ENCODE measurements at places on chromosomes 11 and 22.
A peak's percentile ranks its signal among the peaks of the same experiment; 100 is the strongest.

GRCh38 chr11:62959422-62959980 is 25.3 kb downstream of the SLC22A6 start:
- DNase-seq: no peak

- peak; percentile 29 for DNase-seq
Observed at GRCh38 chr11:45082744-45083543, 63.5 kb upstream of the PRDM11 start.

DNA sequence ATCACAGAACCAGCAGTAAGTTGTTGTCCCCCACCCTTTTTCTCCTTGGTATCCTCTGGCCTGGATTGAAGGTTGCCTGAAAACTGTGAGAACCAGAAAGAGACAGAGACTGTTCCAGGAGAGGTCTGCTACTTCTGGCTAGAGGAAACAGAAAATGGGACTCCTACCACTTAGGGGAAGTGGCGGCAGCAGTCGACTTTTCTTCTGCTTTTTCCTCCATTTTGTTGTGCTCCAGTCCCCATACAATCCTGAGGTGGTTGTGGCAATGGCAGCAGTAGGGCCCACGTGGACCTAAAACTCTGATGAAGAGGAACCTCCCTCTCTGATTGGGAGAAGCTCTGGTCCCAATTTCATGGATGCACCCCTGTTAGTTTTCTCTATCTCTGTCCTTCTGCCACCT is 76.0 kb upstream of the SORL1 start:
- DNase-seq: no peak

GRCh38 chr11:72038491-72038890 is 39.8 kb downstream of the IL18BP start:
- DNase-seq: no peak

- no peak for DNase-seq
Observed at GRCh38 chr11:17407575-17407974, 19.1 kb upstream of the KCNJ11 start.

DNA sequence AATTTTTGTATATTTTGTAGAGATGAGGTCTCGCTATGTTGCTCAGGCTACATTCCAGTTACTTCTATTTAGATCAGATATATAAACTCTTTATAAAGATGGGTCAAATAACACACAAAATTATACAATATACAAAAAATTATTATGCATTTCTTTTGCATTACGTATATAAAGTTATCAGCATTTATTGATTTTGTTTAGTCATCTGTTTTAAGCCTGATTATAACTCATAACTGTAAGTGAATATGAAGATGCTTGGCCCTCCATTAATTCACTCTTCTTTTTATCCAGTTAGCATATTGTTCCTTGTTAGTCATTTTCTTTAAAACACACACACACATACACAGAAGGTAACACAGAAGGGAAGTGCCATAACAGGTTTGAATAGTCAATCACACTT is 14.5 kb downstream of the AQP11 start:
- no peak for DNase-seq

DNA sequence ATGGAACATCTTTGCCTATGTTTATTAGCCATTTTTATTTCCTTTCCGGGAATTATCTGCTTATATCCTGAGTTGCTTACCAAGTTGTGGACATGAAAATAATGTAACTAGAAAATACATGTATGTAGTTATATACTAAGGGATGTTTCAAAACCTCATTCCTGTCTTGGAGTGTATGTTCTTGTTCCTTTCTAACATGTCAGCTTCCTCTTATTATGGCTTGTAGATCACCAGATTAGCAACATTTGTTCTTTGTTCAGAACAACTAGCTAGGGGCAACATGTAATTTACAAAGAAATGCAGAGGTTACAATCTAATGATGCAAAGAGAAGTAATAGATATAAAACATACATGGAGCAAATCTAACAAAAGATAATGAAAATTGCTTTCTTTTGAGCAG is 13.1 kb upstream of the TMEM123 start:
- DNase-seq: no peak

DNA sequence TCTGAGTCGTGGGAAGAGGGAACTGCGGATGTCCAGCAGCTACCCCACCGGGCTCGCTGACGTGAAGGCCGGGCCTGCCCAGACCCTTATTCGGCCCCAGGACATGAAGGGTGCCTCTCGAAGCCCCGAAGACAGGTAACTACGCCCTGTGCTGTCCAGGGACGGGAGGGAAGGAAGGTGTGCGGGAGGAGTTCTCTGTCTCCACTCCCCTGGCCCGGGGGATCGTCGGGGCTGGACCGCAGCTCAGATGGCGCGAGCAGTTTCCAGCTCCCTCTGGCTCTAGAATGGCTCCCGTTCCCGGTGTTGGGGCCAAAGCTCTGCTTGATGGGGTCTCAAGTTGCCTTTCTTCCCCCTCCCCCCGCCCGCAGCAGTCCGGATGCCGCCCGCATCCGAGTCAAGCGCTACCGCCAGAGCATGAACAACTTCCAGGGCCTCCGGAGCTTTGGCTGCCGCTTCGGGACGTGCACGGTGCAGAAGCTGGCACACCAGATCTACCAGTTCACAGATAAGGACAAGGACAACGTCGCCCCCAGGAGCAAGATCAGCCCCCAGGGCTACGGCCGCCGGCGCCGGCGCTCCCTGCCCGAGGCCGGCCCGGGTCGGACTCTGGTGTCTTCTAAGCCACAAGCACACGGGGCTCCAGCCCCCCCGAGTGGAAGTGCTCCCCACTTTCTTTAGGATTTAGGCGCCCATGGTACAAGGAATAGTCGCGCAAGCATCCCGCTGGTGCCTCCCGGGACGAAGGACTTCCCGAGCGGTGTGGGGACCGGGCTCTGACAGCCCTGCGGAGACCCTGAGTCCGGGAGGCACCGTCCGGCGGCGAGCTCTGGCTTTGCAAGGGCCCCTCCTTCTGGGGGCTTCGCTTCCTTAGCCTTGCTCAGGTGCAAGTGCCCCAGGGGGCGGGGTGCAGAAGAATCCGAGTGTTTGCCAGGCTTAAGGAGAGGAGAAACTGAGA is 1.4 kb downstream of the ADM start:
- DNase-seq: no peak
